ENCODE measurements at places on chromosomes 7 and 10.

- no peak for DNase-seq
Observed at GRCh38 chr10:118980135-118980865, 49.2 kb upstream of the NANOS1 start.

- no peak for DNase-seq
Observed at GRCh38 chr7:154336295-154336694, 284.1 kb downstream of the DPP6 start.

DNA sequence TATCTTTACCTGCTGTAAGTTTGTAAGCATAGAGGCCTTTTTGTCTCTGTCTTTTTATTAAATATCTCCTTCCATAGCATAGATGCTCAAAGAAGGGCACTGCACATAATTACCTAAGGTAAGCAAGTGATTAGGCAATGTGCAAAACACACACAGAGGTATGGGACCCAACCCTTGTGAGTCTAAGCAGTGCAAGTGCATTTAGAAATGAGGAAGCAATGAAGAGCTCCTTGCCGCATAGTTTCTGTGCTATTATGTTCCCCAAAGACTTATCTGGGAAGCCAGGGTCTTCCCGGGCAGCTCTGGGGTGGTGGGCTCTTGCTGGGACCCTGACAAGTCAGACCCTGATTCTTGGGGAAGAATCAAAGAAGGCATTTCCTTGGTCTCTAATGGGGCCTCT, 13.5 kb upstream of the MGAM2 start:
- DNase-seq: no peak

DNA sequence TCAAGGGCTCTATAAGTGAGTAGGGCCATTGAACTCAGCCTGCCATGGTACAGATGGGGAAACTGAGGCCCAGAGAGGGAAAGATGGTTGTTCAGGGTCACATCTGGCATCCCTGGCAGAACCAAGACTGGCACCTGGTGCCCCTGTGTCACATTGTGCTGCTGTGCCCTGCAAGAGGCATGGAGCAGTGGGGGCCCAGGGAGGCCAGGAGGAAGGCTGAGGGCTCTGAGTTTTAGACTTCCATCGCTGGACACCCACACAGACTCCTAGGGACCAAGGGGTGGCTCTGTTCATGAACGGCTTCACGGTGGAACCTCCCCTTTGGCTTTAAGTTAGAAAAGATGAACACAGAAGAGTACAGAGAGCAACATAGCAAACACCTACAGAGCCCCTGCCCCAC, 66.7 kb upstream of the AQP1 start:
- DNase-seq: no peak

DNA sequence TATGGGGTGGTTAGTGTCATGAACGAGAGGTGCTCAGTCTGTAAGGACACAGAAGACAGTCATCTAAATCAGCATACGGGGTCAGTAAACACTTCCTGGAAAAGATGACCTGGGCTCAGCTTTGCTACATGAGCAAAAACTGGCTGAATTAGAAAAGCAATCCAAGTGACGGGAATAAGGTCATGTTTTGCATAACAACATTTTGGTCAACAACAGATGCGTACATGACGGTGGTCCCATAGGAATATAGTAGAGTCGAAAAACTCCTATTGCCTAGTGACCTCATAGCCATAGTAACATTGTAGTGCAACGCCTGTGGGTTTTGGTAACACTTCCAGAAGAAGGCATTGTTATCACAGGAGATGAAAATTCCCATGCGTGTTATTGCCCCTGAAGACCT, 92.9 kb downstream of the CTNNA3 start:
- DNase-seq: no peak
